ENCODE measurements at places on chromosomes 11 and 22.

- DNase-seq, result no peak
Observed at GRCh38 chr22:20749453-20749852, 24.5 kb upstream of the SERPIND1 start.

GRCh38 chr11:76863196-76863777 is 2.6 kb downstream of the ACER3 start:
- no peak for DNase-seq

DNA sequence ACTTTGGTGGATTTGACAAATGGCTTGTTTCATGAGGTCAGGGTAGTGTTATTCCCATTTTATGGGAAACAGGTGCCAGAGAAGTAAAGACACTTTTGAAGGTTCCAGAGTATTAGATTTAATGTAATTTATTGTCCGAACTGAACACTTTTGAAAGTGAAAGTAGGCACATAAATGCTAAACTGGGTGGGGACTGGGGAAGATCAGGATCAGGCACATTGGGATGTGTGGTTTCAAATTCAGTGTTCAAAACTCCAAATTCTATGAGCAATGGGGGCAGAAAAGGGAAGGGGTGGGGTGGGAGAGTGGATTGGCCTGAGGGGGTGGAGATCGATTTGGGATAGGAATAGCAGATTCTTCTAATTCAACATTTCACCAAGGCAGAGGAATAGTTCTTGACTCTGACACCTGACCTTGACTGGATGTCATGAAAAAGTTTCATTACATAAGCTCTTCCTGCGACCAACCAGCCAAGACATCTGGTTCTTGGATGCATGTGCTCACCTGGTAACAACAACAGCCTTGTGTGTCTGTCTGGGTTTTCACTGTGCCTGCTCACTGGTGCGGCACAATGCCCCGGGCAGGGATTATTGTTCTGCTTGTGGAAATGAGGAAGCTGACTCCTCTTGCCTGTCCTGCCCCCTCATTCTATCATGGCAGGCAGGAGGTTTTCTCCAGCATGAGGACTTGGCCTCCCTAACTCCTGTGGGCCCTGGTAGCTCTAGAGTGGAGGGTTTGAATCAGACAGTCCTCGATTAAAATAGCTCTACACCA is 10.8 kb downstream of the PPFIBP2 start:
- DNase-seq, result no peak

DNA sequence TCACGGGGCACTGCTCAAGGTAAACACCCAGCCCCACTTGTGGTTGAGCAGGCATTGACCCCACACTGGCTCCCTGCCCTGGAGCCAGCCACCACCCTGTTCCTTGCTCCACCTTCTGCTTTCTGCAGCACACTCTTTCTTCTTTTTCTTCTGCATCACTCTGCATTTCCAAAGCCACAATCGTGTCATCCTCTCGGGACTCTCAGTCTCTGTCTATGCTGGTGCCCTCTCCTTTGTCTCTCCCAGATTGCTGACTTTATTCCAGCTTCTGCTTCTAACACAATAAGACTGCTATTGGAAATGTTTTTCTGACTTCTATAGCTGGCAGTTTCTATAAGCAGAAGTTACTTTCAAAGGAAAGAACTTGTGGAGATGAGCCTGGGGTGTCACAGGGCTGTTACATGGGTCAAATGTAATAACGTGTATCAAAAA is 14.4 kb downstream of the GRAP2 start:
- DNase-seq, result no peak

GRCh38 chr22:47198801-47199251 is 436.4 kb downstream of the TBC1D22A start:
- DNase-seq, result peak; percentile 13

GRCh38 chr11:68298659-68299516 is 13.5 kb upstream of the LRP5 start:
- no peak for DNase-seq

DNA sequence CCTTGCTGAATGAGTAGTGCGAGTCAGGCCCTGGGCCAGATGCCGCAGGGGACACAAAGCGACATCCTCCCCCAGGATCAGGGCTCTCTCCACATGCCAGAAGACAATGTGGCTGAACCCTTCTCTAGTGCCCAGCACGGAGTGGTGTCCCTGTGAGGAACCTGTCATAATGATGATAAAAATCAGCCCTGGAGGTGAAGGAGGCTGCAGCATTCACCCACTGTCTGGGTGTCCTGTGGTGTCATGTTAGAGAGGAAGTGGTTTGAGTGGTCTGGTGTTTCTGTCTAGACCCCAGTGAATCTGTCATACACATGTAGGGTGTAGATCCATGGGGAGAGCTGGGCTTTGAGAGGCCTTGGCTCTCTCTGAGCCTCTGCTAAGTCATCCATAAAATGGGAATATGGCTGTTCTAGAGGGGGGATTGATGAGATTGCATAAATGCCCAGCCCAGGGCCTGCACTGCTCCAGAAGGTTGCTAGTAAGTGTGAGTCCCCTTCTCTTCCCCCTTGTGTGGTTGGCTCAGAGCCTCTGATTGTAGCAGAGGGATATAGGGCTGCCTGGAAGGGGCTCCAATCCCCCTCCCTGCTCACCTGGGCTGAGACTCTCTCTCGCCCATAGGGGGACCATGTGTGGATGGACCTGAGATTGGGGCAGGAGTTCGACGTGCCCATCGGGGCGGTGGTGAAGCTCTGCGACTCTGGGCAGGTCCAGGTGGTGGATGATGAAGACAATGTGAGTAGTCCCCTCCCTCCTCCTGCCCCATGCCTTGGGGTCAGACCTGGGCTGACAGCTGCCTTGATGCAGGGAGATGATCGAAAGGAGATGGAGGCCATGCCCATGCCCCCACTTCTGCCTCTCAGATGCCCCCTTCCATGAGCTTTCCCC is 14.3 kb downstream of the MYO7A start:
- DNase-seq, result no peak

DNA sequence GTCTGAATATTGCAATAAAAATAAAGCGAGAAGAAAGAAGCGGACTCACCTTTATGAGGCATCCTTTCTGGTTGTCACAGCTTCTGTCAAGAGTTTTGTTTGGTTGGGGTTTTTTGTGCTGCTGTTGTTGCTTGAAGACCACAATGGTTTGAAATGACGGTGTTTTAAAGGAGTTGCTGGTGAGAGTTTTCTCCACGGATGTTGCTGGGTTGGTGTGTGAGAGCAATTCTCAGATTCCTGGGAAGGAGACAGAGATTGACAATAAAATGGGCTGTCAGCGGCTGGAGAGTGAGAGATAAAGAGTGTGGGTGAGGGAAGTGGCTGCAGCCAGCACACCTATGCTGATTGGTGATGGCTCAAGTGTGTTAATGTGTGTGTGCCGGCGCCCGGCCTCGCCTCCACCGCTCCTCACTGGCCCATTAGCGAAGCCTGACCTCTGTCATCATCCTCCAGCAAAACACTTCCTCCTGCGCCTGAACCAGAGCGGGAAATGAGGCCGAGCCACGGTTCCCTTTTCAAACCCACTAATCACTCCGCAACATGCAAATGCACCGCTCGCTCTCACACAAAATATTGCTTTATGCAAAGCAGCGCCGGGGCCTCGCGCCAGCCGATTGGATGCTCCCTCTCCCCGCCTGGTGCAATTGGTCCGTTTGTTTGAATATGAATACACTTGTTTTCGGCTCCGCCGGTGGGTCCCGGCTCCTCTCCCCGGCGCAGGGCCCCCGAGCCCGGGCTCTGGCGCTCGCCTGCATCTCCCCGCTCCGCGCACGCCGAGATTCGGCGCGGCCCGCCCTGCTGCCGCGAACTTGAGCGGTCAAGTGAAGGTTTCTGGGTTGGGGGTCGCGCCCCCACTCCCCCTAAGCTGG is at the start of gene PAX6:
PAX6 (minus strand) TSS at position 544 of the 869 bp plus-strand sequence. CDS start 4,911 bp downstream, outside the sequence.
- peak; percentile 87 for DNase-seq

DNA sequence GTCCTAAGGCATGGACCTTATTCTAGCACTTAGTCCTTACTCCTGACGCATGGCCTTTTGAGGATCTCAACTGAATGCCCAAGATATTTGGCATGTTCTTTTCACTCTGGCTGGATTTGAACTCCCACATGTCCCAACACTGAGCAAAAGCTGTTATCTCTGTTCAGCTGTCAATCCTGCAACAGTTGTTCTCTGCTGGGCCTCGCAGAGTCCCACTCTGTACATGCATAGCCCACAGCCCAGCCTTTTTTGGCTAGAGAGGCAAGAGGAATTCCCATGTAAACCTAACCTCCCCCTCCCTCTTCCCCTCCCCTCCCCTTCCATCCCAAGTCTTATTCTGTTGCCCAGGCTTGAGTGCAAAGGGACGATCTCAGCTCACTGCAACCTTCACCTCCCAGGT is 21.8 kb upstream of the DRG1 start:
- DNase-seq, result no peak

DNA sequence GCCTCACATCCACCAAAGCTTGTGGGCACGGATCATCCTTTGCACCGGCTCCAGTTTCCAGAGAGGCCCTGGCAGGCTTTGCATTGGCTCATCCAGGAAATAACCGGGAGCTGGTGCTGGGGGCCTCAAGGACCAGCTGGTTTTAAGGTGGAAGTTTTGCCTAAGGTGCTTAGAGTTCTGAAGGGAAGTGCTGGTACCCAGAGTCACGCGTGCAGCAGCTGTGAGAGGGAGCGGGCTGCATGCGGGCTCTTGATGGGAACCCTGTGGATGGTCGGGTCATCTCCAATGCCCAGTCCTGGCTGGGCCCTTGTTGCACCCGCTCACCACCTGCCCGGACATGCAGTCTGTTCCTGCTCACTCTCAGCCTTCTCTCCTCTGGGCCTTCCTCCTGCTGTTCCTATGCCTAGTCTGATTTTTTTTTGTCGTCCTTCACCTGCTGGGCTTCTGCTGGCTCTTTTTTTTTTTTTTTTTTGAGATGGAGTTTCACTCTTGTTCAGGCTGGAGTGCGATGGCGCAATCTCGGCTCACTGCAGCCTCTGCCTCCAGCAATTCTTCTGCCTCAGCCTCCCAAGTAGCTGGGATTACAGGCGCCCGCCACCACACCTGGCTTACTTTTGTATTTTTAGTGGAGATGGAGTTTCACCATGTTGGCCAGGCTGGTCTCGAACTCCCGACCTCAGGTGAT is 24.0 kb upstream of the PRR5 start:
- no peak for DNase-seq

DNA sequence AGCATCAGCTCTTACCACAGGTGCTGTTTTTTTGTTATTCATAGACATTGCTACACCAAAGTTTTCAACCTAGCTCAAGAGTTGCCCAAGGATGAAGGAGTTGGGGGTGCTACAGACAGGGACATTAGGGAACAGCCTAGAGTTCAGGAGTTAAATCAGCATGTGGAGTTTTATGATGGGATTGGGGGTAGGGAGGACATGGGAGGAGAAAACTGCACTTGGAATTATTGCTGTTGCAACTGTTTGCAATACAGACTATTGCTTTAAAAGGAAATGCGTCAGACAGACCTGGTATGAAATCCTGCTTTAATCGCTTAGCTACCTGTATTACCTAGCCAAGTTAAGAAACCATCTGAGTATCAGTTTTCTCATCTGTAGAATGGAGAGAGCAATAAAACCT is 6.3 kb downstream of the TMA7B start:
- no peak for DNase-seq

DNA sequence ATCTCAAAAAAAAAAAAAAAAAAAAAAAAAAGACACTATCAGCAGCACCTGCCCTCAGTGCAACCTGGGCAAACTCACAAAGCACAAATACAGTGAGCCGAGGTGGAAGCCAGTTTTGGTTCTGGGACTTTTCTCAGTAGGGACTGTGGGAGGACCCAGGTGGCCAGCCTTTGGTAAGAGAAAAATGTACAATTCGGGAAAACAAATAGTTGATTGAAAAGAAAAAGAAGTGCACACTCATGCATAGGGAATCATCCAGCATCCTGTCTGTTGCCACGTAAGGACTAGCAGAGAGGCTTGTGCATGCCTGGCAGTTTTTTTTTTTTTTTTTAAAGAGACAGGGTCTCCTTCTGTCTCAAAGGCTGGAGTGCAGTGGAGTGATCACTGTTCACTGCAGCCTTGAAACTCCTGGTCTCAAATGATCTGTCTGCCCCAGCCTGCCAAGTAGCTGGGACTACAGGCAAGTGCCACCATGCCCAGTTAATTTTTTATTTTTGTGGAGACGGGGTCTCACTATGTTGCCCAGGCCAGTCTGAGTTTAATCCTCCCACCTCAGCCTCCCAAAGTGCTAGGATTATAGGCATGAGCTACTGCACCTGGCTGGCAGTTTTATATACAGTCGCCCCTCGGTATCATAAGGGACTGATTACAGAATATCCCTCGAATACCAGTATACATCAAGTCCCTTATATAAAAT is 36.7 kb downstream of the TPST2 start:
- no peak for DNase-seq

GRCh38 chr22:42676059-42676607 is 26.9 kb upstream of the CYB5R3 start:
- no peak for DNase-seq

- no peak for DNase-seq
Observed at GRCh38 chr11:2958251-2958650, 29.0 kb upstream of the PHLDA2 start.

DNA sequence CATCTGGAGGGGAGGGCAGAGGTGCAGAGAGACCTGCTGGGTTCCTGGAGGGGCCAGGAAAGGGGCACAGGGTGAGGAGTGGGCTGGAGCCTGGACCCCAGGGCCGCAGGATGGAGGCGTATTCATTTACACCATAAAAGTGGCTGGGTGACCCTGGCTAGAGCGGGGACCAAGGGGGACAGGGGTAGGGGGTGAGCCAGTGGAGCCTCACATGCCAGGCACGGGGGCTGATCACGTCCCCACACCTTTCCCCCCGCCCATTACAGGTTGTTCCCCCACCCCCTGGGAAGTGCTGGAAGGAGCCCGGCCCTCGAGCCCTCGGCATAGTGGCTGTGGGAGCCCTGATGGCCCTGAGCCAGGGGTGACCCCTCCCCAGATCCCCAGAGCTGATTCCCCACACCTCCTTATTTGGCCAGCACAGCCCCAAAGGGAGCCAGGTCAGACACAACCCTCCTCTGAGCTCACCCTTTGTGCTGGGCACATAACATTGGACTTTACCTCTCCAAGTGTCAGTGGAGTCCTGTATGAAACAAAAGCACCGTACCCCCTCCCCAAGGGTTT is 781 bp downstream of the TCIRG1 start:
- DNase-seq, result no peak

GRCh38 chr22:44597616-44598015 is 99.6 kb upstream of the RTL6 start:
- no peak for DNase-seq

DNA sequence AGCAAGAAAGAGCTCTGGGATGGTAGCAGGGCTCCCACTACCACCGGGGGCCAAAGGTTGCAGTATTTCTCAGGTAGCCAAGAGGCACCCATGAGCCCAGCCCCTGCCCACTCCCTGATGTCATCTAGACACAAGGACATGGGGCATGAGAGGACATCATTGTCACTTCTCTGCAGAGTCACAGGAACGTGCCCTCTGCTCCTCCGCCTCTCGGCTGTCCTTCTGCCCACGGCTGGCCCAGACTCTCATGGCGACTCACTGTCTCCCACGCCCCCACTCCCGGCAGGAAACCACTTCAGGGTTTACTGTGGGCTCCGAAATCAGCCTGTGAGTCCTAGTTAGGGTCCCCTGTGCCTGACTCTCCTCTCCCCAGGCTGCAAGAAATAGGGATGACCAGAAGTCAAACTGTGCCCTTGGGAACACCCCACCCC is 1.8 kb upstream of the GAL start:
- no peak for DNase-seq

- DNase-seq, result no peak
Observed at GRCh38 chr11:28009388-28009787, 98.6 kb downstream of the KIF18A start.

GRCh38 chr11:134657631-134658030 is 245.6 kb upstream of the B3GAT1 start:
- peak; percentile 35 for DNase-seq

GRCh38 chr11:96054870-96055705 is 131.2 kb upstream of the MTMR2 start:
- no peak for DNase-seq
